ENCODE measurements at places on chromosomes 11 and 22.

- no peak for DNase-seq
These were observed 173.9 kb upstream of the B3GAT1 start for GRCh38 chr11:134585666-134586610.

- DNase-seq, result no peak
These were observed 87.0 kb downstream of the ATXN10 start for GRCh38 chr22:45758603-45759002.

GRCh38 chr11:60844045-60844869 lies 2.3 kb downstream of the CCDC86 start:
- no peak for DNase-seq

GRCh38 chr22:24379536-24379935 lies 47.9 kb upstream of the ADORA2A start:
- DNase-seq, result peak; percentile 31

- DNase-seq, result peak; percentile 48
These were observed 7.7 kb downstream of the LPXN start for GRCh38 chr11:58567889-58568512.

GRCh38 chr11:71499546-71499945 lies 27.5 kb upstream of the KRTAP5-7 start:
- no peak for DNase-seq

GRCh38 chr11:105000797-105001196 lies 22.2 kb downstream of the CASP5 start:
- no peak for DNase-seq
